ENCODE measurements at places on chromosomes 5 and 9.

DNA sequence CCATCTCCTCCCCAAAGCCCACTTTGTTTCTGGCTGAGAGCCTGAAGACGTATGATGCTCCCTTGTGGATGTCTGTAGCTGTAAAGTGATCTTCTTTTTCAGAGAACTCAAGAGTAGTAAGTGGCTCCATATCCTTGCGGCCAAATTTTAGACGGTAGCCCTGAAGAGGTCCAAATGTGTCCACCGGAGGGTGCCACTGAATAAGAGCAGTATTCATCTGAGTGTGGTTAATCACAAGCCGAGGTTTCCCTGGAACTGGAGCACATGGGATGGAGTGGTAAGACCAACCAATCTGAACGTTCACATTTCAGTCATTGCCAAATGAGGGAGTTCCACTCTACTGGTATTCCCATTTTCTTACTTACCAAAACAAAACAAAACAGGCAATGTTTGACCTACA lies 686.5 kb upstream of the DMAC1 start:
- peak; percentile 49 for DNase-seq

- DNase-seq = no peak
Observed at GRCh38 chr5:135442431-135443160, 4.6 kb downstream of the DCANP1 start.

DNA sequence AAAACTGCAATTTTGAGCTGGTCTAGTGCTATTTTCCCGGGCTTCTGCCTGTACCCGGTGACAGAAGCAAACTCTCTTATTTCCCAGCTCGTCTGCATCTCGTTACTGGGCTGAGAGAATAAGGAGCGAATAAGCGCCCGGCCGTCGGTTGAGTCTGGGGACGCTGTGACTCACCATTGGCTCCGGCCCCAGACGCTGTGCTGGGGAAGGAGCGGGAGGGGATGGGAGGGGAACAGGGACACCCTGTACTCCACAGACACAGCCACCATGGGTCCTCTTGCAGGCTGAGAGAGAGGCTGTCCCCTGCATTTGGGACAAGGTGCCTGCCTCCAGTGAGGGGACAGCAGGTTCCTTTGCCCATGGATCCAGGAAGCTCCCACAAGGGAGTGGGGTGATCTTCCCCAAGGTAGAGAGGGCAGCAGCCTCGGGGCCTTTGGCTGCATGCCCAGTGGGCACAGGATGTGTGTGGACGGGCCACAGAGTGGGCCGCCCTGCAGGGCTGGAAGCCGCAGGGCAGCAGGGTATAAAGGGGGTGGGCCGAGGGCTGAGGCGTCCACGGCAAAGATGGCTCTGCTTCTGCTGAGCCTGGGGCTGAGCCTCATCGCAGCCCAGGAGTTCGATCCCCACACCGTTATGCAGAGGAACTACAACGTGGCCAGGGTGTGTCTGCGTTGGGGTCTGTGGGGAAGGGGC lies at the start of gene LCN9:
Gene LCN9 (plus strand): TSS at position 552 of the 693 bp plus-strand sequence. CDS start 13 bp downstream, at position 565.
- DNase-seq = peak; percentile 7

DNA sequence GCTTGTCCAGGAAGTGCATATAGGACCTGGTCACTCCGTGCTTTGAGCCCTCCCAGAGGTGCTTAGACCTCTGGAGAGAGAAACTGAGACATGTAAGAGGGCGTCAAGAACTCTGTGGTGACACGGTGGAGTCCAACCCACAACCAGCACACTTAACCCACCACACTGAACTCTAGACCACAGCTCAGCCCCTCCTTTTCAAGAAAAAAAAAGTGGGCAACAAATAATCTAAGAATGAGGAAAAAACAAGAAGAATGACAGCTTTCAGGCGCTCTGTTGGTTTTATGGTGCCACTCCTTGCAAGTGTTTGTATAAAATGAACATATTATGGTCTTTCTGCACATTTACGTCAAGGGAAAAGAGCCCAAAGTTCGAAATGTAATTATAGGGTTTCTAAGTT lies 50.2 kb upstream of the SNAPC3 start:
- DNase-seq = no peak
